Left lung (tissue), 14 donors: ENCODE measurements at places on chromosomes 13 and 19. TPM values are rescaled to one million over a fixed set of nuclear protein-coding genes. Genes with fewer than 3 reads are reported as not detected.

The EPS8L1 gene
- 16.3 TPM for polyA plus RNA-seq

The GPC5 gene
- polyA plus RNA-seq = 12.7 TPM

- no peak for DNase-seq
Observed at GRCh38 chr13:103067751-103068555, 1.7 kb upstream of the SLC10A2 start.

DNA sequence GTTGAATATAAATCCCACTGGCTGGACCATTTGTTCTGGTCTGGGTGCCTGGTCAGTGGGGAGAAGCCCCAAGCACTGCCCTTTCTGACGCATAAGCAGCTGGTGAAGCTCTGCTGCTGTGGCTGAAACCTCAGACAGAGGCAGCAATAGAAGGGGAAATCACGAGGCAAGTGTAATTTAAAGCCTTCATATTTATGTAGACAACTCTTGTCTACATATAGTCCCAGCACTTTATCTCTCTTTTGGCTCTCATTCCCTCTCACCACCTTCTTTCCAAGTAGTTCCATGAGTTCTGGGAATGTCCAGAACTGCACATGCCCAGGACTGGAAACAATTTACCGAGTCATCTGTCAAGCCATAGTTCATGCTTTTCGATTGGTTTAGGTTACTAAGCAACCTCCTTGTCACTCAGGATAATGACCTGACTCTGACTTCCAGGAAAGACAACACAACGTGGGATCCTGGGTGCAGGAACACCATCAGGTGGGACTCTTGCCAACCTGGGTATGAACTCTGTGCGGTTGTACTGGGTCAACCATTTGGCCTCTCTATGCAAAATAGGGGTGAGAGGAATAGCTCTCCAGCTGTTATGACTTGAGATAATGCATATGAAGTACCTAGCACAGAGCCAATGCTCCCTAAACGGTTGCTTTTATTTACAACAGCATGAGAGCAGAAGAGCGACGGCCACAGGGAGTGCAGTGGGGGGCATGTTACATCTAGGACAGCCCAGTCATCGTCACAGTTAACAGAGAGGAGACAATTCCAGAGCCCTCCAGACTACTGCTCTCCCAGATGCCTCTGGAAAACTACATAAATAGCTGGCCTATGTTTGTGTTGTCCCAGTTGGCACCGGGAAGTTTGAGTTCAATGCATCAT, 321.9 kb downstream of the FOXO1 start:
- DNase-seq = no peak

GRCh38 chr13:26951581-26952177, 191.1 kb upstream of the GPR12 start:
- DNase-seq = no peak

DNA sequence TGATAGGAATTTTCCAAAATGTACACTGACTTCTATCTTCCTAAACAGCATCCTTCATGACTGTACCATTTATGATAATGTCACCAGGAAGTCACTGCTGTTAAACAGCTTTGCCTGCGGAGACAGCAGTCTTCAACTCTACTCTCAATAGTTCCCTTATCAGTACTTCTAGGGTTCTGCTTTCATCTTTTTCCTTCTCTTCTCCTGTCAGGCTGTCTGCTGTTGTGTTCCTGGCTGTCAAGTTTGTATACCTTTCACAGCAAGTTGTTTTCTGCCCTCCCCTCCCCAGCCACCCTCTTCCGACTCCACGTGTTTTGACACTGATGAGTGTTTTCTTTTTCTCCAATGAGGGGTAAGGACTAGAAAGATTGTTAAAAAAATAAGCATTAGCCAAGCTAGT, 2.2 kb downstream of the UPF3A start:
- no peak for DNase-seq

- DNase-seq = no peak
Observed at GRCh38 chr13:44415815-44416214, 42.2 kb downstream of the SERP2 start.

- DNase-seq = no peak
Observed at GRCh38 chr13:75135325-75135825, 346.6 kb downstream of the TBC1D4 start.

- DNase-seq = no peak
Observed at GRCh38 chr13:42581427-42581826, 7.5 kb downstream of the TNFSF11 start.

DNA sequence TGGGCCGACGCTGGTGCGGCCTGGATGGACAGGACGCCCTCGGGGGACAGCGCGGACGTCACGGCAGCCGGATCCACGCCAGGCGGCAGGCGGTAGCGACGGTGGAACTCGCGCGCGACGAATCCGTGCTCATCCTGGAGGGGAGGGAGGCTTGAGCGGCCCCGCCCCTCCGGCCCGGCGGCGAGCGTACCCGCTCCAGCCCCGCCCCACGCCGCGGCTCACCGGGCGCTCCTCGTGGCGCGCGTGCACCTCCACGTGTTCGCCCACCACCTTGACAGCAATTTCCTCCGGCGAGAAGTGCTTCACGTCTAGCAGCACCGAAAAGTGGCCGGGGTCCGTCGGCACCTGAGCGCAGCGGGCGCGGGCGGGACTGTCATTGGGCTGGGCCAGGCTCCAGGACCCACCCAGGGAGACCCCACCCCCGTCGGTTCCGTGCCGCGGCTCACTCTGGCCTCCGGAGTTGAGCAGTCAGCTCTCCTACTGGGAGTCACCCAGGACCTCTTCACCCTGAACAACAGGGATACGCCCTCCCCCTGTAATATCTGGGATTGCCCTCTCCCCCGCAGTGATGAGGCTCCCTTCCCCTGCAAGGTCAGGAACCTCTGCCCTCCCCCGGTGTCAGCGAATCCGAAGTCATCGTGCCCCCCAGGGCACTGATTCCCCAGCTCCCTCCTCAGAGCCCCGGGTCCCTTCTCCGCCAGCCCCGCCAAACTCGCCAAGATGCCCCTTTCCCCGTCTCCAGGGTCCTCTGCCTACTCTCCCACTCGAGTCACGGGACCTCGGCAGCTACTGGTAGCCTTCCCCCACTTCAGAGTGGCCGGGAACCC, 1.1 kb downstream of the HSPB6 start:
- DNase-seq = peak; percentile 69
